SHP77 (cell line): ENCODE measurements at places on chromosomes 13 and 19.
A peak's percentile ranks its signal among the peaks of the same experiment; 100 is the strongest.

GRCh38 chr19:52277471-52277870 is 8.1 kb downstream of the ZNF766 start:
- DNase-seq: no peak

GRCh38 chr19:49432141-49433073 is 7.2 kb downstream of the GFY start:
- no peak for DNase-seq

GRCh38 chr13:92769046-92769445 is 457.6 kb upstream of the GPC6 start:
- DNase-seq: no peak

- no peak for DNase-seq
Measured at GRCh38 chr19:1451916-1452801, 2.2 kb downstream of the APC2 start.

- peak; percentile 100 for DNase-seq
Measured at GRCh38 chr19:39824143-39825092, 9.5 kb downstream of the DYRK1B start.

DNA sequence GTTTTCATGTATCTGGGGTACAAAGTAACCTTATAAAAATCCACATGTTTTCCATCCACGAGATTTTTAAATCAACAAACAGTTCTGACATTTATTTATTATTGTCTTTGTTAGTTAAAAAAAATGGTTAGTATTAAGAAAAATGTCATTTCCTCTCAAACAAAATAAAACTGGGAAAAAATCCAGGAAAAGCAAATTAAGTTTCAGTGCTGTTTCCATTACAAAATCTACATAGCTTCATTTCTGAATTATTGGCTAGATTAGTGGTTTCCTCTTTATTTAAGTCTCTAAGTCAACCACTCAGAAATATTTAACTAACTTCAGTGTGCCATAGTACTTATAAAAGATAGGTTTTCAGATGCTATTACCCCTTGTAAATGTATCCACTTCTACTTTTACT is 49.1 kb downstream of the MZT1 start:
- DNase-seq: no peak

GRCh38 chr19:9144920-9145319 is 4.7 kb downstream of the ZNF317 start:
- DNase-seq: no peak

DNA sequence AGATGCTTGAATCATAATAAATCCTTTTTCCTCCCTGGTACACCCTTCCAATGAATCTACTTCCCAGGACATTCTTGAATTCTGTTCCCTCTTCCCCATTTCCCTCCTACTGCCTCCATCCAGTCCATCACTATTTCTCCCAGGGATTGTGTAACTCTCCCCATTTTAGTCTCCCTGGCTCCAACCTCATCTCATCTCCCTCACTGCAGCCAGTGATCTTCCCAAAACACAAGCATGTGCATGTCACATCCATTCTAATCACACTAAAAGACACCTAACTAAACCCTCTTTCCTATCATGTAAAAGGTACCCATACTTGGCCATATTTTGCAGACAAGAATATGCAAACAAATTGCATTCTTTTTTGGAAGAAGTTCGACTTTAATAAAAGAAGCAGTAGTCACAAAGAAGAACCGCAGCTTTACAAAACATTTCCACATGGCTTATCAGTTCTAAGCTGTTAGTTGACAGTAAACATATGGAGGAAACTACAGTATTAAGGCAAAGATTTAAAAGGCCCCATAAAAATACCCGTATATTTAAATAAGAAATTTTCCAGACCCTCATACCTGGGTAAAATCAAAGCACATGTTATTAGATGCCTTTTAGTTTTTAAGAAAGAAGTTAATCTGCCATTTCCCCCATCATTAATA is 111.0 kb downstream of the KCTD12 start:
- DNase-seq: no peak

DNA sequence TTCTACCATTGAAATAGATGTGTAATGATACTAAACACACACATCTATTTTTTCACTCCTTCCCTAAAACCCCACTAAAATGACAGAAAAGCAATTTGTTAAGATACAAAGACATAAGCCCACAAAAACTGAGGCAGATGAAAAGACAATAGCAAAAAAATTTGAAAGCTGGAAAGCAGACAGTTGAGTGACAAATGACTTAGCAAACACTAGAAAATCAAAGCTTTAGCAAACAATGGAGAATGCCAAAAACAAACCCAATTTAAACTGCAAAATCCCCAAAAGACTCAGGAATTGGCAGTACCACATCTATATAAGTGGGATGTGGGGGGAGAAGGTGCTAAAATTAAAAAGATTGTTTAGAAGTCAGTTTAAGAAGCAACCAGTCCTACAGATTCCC is 9.5 kb downstream of the TSC22D1 start:
- no peak for DNase-seq

DNA sequence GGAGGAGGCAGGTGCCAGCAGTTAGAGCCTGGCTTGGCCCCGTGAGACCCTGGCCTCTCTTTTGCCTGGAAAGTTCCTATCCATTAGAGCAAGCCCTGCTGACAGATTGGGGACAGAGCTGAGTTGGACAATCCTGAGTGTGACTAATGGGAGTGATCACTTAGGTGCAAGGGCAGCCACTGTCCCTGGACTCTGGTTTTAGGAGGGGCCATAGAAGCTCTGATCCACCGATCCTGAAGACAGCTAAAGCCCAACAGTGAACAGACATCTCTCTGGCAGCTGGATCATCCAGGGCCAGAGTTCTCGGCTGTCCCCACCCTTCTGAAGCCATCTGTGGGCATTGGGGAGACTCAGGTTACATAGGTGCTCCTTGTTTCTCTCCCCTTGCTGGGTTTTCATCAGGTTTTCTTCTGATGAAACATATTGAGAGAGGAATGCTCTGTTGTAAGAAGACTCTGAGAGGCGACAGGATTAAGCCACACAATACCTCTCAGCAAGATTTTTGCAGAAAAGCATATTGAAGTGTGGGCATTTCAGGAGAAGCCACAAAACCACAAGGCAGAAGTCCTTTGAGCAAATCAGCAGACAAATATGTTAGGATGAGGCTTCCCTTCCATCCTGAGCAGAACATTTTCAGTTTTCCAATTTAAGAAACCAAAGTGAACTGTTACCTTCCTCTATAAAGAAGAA is 288.0 kb upstream of the MAB21L1 start:
- no peak for DNase-seq

GRCh38 chr19:51111606-51112005 is 3.4 kb upstream of the CTU1 start:
- no peak for DNase-seq

DNA sequence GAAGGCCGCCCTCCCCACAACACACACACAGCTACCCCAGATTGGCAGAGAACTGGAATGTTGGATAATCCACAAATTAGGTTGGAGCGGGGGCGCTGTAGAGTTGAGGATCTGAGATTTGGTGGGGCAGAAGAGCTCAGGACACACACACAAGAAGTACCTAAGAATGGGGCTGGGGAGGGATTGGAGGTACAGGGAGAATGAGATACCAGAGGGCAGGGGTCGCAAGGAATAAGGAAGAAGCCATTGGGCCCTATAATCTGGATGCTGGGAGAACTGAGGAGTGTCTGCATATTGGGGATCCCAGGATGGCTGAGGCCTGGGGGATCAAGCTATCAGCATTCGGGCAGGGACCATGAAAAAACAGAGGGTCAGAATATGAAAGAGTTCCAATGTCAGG is 11.5 kb downstream of the SYT3 start:
- no peak for DNase-seq

DNA sequence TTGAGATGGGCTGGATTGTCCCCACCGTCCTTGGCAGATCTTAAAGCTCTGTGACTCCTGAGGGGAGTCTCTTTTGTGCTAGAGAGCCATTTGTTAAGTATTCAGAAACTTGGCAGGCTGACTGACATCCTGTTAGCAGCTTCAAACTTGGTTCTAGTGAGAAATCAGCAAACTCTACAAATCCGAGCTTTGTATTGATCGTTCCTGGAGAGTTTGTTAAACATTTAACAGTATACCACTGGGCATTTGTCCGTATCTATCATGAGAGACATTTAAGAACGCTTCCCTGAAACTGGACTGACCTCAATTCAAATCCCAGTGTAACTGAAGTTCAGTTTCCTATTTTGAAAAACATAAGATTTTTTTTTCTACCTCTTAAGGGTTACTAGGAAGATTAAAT is 3.1 kb downstream of the ATP12A start:
- no peak for DNase-seq

GRCh38 chr13:73851104-73851503 is 283.1 kb downstream of the KLF12 start:
- no peak for DNase-seq

DNA sequence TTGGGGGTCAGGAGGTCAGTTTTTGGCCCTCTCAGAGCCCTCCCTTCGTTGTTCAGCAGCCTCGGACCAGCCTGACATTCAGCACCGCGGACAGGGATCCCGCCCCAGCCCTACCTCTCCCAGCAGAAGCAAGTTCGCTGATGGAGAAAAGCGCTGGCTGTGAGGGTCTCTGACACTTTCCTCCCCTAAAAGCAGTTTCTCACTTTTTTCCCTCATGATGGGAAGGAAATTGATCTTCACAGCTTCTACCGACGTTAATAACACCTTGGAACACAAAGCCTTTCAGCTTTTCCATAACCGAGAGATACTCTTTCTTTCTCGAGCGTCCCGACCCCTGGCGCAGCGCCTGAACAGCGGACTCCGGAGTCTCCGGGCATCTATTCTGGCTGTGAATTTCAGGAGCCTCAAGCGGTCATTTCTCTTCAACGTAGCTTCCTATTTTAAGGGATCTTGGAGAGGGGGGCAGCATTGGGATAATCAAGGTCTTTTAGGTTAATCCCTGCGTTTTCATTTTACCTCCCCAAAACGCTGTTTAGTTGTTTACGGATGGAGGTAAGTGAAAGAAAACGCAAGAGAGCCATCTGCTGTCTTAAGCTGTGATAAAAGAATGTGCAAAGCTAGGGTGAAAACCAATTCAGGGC is 467.2 kb downstream of the ITGBL1 start:
- DNase-seq: peak; percentile 66

GRCh38 chr13:47845981-47846380 is 155.1 kb downstream of the SUCLA2 start:
- no peak for DNase-seq

GRCh38 chr13:97342136-97342535 is 91.8 kb upstream of the RAP2A start:
- no peak for DNase-seq

DNA sequence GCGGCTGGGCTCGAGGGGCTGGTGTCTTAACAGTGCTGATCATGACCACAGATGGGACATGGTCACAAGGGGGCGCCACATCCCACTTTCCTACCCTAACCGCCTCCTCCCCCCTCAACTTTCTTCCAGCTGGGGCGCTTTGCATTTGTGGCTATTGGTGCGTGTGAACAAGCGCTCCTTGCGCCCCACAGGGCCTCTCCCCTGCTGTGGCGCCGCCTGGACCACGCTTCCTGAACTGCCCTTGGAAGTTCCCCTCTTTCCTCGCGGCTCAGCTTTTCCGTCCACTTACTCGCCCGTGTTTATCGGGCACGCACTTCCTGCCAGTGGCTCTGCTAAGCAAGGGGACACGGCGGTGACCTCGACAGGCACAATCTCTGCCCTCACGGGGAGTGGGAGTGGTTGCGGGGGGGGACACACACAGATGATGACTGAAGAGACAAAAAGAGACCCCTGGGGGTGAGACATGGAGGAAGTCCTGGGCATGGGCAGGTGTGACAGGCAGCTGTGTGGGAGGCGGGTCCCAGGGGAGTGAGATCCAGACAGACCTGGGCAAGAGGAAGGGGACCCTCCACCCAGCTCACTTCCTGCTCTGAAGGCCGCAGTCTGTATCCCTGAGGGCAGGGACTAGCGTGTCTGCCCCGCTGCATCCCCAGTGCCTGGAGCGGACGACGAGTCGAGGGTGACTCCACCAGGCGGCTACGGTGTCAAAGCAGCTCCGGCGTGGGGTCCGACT is 40.3 kb downstream of the ZNF787 start:
- peak; percentile 39 for DNase-seq

- DNase-seq: no peak
Measured at GRCh38 chr13:33251131-33251661, 34.4 kb downstream of the STARD13 start.
